ENCODE measurements at places on chromosomes 1 and 21.

DNA sequence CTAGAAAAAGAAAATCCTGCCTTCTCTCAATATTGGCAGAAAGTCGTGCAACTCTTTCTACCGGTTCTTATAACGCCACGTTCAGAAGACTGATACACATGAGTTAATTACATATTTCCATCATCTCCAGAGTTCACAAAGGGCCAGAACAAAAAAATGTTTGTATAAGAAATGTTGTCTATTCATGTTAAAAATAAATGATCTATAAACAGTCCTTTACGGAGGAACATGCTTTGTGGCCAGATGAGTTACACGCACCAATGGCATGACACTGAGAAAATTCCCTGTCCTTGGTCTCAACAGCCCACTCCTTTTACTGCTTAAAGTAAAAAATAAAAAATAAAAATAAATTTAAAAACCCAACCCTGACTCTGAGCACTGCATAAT, 29.5 kb downstream of the C2CD2 start:
- no peak for DNase-seq

- no peak for DNase-seq
Observed at GRCh38 chr1:13828454-13829151, 128.6 kb downstream of the PRDM2 start.

GRCh38 chr1:91872559-91873081, 13.3 kb downstream of the TGFBR3 start:
- no peak for DNase-seq

DNA sequence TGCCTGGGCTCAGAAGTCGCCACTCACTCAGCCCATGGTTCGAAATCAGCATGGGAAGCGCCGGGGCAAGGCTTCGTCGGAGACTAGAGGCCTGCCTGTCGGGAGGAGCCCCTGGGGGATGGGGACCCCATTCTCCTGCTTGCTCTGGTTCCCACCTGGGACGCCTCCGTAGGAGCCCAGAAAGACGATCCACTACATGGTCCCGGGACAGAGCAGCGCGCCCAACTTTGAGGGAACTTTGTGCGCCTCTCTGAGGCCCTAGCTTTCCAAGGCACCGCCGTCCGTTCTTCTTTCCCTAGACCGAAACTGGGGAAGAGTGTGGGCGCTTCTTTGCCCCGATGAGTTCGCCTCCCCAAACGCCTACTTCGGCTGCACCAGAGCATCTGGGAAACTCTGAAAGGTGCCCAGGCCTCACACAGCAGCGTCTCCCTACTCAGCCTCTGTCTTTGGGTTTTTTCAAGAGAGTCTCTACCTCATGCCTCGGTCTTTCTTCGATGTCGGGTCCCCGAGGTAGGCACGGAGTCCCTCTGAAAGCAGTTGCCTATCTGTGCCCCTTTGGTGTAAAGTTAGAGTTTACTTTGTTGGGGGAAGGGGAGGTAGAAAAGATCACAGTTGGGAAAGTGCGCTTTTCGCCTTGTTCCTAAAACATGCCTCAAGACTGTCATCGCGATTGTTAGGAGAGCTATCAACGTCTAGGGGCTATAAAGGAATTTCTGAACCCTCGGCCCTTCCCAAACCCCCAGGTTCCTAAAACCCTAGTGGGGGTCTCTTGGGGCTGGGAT, 14.0 kb downstream of the NR5A2 start:
- DNase-seq = no peak

DNA sequence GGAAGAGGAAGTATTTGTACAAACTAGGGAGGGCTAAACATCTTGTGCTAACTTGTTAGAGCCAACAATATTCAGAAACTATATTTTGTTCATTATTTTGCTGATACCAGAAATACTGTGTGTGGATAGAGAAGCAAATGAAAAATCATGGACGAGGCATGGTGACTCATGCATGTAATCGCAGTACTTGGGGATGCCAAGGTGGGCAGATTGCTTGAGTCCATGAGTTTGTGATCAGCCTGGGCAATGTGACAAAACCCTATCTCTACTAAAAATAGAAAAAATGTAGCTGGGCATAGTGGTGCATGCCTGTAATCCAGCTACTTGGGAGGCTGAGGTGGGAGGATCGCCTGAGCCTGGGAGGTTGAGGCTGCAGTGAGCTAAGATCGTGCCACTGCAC, 13.4 kb downstream of the LRRC41 start:
- DNase-seq = no peak

- no peak for DNase-seq
Observed at GRCh38 chr1:160437432-160438316, 37.3 kb downstream of the VANGL2 start.

DNA sequence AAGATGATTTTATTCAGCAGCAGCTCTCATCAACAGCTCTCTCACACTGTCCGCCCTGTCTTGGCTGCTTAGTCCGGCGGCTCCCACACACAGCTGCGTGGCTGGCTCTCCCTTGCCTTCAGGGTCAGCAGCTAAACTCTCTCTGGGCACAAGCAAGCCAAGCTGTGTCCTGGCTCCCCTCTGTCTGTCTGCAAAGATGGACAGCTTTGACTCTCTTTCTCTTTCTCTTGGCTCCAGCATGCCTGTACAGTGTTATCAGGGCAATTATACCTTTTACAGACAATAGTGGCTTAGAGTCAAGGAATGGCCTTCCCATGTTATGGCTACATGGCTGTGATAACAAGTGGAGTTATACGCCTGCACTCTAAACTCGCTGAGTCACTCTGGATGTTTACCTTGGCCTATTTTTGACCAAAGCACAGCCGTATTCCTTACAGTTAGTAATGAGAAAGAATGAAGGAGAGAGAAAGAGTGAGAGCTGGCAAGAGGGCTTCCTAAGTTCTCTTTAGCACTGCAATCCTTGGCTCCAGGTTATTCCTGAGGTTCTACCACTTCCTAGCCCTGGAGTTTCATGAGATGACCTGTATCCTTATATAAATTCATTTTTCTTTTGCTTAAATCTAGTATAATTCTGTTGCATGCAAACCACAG, 59.9 kb upstream of the ZSWIM5 start:
- peak; percentile 54 for DNase-seq
